ENCODE measurements at places on chromosomes 11 and 22. TPM values are rescaled to one million over a fixed set of nuclear protein-coding genes. Genes with fewer than 3 reads are reported as not detected.

The OR52E8 gene
- not detected for total RNA-seq

- no peak for DNase-seq
Observed at GRCh38 chr11:953512-953911, 27.8 kb downstream of the AP2A2 start.

DNA sequence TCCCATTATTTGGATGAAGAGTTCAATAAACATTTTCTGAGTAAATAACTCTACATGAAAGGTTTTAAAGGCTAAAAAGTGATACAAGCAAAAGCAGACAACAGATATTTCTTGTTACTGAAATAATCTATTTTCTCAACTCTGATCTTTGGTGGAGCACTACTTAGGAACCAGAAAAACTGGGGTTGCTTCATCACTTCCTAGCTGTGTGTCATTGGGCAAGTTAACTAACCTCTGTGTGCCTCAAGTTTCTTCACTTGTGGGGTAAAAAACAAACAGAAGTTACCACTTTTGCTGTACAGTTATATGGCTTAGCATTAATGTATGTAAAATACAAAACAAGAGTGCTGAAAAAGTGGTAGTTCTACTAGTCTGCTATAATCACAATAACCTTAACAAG lies 5.6 kb downstream of the MAPK1 start:
- peak; percentile 64 for DNase-seq

DNA sequence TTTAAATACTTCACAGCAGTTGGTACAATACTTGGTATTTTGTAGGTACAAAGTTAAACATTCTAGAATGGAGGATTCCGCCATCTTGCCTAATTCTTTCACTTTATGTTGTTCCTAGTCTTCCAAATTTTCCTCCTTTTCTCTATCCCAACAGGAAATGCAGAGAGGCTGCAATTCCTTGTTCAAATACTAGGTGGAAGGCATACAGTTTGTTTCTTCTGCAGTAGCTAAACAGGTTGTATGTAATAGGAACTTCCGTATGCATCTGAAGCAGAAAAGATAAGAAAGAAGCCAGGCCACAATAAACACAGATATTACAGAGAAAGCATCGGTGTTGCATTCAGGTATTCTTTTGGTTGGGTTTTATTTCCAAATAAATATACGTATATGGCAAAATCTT lies 186.4 kb upstream of the MTMR2 start:
- DNase-seq: no peak

DNA sequence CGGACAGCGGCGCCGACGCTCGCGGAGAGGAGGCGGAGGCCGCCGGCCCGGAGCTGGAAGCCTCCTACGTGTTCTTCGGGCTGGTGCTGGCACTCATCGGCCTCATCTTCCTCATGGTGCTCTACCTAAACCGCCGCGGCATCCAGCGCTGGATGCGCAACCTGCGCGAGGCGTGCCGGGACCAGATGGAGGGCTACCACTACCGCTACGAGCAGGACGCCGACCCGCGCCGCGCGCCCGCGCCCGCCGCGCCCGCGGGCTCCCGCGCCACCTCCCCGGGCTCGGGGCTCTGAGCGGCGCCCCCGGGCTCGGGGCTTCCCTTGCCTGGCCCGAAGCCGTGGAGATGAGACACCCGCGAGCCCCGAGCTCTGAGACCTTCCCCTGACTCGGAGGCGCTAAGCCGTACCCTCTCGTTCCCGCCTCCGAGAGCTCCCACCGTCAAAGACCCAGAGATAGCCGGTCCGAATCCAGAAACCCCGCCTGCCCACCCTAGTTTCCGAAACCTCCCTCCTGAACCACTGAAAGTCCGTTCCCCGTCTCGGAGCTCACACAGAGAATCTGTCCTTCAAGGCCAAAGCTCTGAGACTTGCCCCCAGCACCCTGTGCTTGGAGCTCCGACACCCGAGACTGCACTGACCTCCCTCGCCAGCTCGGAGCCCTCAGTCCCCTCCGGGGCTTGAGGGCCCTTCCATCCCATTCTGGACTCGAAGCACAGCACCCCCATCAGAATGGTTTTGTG lies 1.5 kb downstream of the TPBGL start:
- no peak for DNase-seq

Measured in bronchial epithelial cell (primary cell).